G401 (cell line): ENCODE measurements at places on chromosomes 16 and 17.

GRCh38 chr16:72120026-72120425, 26.4 kb downstream of the DHX38 start:
- no peak for DNase-seq

DNA sequence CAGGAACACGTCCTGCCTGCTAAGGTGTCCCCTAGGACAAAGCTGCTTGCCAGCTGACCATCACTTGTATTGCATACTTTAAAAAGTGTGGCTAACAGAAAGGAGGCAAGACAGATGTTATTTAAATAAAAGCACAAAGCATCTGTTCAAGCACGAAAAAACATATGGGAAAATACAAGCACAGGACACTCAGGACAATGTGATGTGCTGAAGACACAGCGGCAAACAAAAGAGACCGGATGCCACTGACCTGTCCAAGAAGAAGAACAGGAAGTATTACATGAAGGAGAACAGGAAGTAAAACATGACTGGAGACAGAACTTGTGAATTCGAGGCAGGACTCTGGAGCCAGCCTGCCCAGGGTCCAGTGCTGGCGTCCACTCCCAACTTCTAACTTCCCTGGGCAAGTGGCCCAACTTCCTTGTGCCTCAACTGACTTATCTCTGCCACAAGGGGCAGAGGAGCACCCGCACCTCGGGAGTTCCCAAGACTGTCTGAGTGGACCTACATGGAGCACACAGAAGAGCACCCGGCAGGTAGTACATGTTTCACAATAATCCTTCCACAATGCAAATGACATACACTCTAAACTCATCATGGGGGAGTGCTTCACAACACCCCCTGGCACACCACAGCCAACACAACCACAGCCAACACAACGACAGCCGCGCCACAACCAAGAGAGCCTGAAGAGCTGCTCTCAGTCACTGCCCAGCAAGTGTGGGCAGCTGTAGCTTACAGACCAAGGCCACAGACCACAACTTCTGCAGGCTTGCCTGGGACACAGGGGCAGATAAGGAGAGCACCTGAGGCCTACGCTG, 36.6 kb downstream of the ANKRD11 start:
- no peak for DNase-seq

DNA sequence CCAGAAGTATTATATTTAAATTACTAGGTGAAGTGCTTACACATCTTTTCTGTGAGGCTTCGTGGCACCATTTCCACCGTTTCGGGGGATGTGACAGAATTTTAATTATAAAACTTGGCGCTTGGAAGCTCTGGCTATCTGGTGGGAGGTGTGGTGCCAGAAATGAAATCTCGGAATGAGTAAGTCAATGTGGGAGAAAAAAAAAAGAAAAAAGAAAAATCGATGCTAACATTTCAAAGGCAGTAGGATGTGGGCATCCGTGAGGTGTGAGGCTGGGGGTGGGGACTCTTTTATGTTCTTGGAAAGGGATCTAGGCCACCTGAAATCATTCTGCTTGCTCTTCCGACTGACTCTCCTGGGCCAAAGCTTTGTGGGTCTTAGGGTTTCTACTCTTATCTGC, 21.9 kb downstream of the CPPED1 start:
- no peak for DNase-seq

DNA sequence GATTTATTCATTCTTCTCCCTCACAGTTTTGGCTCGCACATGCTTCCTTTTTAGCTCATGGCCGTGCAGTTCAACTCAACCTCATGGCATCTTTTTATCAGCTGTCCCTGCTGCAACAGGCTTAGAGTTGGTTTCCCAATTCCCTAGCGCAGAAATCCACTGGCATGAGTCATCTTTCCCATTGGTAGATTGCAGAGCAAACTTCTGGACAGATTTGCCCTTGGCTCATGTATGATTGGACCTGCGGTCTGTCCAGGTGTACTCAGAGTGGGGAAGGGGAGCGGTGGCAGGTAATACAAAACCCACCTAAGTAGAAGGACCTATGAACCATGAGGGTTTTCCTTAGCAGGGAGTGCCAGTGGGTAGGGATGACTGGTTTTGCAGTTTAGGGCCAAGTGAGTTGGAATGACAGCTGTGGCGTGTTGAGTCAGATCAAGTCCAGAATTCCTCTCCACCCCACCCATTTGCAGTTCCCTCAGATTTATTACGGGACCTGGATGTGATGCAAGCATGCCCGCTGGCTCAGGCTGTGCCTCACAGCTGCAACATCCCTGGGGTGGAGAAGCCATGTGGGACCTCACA, 584.7 kb downstream of the WWOX start:
- DNase-seq: no peak

- no peak for DNase-seq
Measured at GRCh38 chr16:52707676-52708337, 160.9 kb upstream of the TOX3 start.

DNA sequence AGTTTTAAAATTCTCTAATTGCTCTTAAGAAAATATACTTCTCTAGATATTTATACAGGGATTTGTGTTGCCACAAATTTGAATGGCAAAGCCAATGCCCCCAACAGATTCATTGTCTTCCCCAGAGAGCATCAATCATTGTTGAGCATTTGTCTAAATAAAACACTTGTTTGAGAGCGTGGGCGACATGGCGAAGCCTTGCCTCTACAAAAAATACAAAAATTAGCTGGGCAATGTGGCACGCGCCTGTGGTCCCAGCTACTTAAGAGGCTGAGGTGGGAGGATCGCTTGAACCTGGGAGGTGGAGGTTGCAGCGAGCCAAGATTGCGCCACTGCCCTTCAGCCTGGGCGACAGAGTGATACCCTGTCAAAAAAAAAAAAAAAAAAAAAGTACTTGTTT, 13.4 kb upstream of the SRSF1 start:
- DNase-seq: no peak

GRCh38 chr16:64162613-64163375, 959.1 kb downstream of the CDH11 start:
- DNase-seq: no peak

- no peak for DNase-seq
Measured at GRCh38 chr17:70184770-70185169, 15.4 kb downstream of the KCNJ2 start.

DNA sequence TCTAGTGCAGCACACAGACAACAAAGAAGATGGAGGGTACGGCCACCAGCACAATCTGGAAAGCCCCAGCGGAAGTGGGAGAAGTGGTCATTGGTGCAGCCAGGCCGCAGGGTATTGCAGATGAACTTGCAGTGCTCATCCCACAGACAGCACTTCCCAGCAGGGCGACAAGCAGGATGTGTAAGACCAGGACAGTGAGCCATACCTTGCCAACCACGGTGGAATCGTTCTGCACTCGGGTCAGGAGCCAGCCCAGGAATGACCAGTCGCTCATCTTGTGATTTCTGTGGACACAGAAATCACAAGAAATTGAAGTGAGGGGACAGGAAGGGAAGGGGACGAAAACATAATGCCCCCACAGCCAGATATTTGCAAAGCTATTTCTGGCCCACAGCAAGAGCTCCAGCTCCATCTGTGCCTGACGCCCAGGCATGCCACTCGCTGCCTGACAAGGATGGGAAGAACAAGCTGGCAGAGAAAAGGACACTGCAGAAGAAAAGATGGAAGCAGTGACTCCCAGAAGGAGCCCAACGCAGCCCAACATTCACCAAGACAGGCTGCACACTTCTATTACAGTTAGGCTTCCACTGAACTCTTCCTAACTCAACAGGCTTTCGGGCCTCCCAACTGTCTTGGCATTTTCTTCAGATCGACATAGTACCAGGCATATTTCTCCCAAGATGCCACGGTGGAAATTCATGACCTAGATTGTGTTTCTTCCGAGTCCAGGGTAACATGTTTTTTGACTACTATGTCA, 17.5 kb upstream of the MYO18A start:
- DNase-seq: peak; percentile 86

GRCh38 chr17:69954241-69954925, 120.6 kb upstream of the KCNJ16 start:
- DNase-seq: no peak

DNA sequence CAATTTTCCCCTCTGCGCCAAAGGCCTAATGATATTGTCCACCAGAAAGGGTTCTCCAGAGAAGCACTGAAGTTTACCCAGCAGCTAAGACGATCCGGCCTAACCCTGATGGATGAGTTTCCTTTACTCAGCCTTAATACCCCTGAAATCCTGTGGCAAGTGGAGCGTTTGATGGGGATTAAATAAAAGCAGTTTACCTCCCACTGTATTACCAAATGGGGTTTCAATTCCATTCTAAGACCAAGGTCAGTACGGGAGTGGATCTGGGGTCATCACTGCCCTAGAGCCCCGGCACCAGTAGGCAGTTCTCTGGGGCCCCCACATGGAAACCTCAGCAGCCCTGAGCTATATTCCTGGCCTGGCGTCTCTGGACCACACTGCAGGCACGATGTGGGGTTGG, 97.1 kb upstream of the NOL11 start:
- no peak for DNase-seq

DNA sequence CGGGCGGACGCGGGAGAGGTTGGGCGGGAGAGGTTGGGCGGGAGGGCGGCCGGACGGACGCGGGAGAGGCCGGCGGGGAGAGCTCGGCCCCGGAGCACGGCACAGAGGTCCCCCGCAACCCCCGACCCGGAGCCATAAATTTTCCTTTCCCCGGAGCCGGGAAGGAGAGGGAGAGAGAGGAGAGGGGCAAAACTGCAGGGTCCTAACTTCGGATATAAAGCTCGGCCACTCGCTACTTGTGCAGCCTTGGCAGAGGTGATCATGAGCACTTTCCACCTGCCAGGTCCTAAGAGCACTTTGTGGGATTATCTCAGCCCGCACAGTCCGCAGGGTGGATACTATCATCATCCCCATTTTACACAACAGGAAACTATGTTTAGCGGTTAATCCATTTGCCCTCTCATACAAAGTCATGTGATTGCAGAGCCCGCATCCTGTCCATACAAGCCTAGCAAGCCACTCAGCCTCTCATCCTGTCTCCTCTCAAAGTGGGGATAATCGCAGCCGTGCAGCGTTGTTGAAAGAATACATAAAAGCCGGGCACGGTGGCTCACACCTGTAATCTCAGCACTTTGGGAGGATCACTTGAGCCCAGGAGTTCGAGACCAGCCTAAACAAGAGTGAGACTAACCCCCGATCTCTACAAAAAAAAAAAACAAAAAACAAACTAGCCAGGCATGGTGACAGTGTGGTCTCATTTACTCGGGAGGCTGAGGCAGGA, 780 bp upstream of the DCAKD start:
- peak; percentile 58 for DNase-seq

DNA sequence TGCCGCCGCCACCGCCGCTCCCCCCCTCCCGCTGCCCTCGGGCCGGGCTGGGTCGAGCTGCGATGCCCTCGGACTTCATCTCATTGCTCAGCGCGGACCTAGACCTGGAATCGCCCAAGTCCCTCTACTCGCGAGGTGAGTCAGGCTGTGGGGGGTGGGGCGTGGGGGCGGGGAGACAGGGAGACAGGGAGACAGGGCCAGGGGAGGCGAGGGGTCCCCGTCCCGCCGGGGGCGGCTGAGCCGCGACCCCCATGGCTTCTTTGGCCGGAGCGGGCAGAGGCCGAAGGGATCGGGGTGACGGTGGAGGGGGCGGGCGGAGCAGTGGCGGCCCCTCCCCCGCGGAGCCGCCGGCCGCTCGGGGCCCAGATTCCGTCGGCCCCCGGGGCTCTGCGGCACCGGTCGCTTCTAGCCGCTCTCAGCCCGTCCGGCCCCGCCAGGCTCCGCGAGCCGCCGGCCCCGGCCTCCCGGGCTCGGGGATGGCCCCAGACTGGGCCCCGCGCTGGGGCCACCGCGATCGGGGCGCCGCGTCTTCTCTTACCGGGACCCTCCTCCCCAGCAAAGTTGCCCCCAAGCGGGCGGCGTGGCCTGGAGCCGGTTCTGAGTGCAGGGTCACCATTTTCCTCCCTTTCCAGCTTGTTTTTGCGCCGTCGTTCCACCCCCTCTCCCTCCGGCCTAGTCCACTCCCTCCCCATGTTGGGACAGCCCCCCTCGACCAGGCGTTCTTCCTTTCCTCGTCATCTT, 644 bp downstream of the NFAT5 start:
- peak; percentile 29 for DNase-seq

DNA sequence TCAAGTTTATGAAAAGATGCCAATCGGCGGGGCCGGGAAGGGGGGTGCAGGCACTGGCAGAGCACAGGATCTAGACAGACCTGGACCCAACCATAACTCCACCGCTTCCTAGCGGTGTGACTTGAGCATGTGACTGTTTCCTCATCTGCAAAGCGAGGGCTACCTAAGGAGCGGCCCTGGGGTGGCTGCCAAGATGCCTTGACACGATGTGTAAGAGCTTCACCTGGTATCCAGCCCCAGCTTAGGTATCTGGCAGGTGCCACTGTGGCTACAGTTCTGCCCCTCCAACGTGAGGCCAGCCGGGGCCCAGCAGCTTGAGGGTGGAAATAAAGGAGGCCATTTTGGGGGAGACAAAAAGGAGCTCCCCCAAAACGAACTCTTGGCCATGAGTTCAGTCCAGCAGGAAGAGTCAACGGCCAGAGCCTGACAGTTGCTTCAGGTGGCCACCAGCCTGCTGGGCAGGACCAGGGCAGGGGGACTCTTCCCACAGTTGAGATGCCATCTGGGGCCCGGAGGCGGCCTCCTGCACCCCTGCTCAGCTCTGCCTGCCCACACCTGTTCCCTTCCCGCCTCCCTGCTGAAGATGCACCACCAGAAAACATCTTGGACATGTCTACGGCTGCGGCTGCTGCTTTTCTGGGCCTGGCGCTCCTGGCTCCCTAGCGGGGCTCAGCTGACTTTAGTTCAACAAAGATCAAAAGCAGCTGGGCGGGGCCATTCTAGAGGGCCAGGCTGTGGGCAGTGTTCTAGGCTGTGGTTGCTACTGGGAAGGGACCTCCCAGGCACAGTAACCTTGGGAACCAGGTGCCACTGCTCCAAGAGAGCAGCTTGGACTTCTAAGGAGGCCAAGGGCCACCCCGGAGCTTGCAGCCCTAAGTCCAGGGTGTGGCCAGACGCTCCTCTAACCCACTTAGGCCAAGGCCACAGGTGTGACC, 3.4 kb upstream of the MTSS2 start:
- no peak for DNase-seq

- DNase-seq: no peak
Measured at GRCh38 chr17:5794881-5795506, 210.7 kb upstream of the NLRP1 start.

- DNase-seq: no peak
Measured at GRCh38 chr17:30323262-30323894, 10.5 kb downstream of the TMIGD1 start.

DNA sequence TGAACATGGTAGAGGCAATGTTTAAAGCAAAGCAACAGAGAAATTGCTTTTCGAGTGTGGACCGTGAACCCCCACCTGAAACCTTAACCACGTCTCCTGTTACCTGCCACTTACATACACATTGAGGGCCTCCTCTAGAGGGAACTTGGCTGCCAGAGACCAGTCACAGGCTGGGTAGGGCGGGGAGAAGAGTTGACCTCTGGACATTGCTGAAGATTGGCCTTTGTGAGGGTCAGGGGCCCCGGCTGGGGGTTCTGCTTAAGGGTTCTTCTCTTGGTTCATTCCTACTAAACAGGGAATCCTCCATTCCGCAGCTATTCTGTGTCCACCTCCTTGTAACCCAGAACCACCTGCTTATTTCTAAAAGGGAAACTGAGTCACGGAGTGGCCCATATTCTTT, 53.8 kb downstream of the IRX6 start:
- no peak for DNase-seq

GRCh38 chr17:3636908-3637373, 381 bp downstream of the CTNS start:
- DNase-seq: no peak
